T-cell (primary cell): ENCODE measurements at places on chromosomes 5 and 9.

- no peak for DNase-seq
Measured at GRCh38 chr5:39021413-39021812, 52.8 kb downstream of the RICTOR start.

- DNase-seq = no peak
Measured at GRCh38 chr9:27195191-27195590, 86.2 kb downstream of the TEK start.

DNA sequence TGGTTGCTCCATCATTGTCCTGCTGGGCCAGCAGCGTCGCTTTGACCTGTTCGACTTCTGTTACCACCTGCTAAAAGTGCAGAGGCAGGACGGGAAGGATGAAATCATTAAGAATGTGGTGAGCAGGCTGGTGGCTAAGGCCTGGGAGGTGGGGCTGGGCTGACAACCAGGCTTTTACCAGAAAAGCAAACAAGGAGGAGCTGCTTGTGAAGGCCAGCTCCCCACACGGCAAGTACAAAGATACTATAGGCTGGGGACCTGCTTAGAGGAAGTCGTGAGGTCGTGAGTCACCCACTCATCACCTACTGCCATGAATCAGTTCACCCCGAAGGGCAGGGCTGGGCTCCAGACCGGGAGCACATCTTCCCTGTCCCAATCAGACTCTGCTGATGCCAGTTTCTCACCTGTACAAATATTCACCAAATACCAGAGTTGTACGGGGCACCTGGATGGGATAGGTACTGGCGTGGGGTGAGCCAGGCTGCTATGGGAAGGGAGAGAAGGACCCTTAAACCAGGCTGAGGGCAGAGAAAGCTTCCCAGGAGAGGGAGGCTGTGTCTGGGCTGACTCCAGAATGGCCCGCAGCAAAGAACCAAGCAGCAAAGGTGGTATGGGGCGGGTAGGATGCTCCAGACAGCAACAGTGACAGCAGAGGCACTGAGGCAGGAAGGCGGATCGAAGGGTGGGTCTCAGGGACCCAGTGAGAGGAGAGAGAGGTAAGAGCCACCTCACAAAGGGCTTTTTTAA lies 69.3 kb upstream of the NIPAL4 start:
- DNase-seq = peak; percentile 26

DNA sequence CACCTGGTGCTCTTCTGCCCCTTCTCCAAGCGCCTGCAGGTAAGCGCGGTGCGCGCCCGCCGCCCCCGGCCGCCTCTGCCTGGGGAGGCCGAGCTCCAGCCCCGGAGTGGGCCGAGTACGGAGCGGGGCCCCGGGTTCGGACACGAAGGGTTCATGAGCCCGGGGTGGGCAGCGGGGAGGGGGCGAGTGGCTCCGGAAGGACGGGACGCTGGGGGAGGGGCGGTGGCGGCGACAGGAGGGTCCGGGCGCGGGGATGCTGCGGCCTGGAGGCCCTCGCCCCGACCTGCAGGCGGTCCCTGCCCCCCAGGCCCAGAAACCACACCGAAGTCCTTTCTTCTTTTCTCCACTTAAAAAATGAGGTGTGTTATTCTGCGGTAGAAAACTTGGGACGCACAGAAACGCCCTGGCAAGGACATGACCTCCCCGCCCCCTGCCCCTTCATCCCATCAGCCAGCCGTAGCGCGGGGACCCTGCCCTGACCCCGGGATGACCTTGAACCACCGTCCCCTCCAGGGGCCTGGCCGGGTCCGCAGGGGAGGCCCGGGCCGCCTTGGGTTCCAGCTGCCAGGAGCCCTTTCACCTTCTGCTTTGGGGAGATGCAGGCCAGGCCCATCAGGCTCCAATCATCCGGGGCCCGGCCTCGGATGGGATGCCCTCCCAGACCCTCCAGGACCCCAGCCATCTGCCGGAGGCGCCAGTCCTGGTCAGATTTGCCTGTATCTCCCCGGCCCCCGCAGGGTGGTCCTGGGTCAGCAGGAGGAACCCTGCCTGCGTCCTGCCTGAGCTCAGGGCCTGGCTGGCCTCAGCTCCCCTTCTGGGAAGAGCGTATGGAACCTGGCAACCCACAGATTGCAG lies 545 bp downstream of the DIPK1B start:
- no peak for DNase-seq

DNA sequence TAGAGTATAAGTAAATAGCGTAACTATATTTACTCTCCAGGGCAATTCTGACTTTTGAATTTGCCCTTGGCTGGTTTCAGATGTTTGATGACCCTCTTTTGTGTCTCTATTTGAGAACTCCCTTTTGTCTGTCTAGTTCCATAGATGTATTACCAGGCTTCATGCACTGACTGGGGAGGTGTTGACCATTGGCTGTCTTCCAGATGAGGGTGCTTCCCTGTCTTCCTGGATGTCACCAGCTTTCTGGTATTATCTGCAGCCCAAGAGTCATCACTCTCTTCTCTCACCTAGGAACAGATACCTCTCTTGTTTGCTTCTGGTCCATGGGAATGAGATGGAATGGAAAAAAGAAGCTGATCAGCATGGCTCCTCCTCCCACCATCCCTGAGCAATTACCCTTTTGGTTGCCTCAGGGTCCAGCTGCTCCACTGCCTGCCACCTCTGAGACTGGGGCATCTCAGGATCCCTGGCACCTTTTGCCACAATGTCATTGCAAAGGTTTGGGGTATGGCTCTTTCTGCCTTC lies 58.7 kb upstream of the TMED7 start:
- no peak for DNase-seq

GRCh38 chr9:129879103-129879699 lies 43.9 kb downstream of the USP20 start:
- DNase-seq = no peak

DNA sequence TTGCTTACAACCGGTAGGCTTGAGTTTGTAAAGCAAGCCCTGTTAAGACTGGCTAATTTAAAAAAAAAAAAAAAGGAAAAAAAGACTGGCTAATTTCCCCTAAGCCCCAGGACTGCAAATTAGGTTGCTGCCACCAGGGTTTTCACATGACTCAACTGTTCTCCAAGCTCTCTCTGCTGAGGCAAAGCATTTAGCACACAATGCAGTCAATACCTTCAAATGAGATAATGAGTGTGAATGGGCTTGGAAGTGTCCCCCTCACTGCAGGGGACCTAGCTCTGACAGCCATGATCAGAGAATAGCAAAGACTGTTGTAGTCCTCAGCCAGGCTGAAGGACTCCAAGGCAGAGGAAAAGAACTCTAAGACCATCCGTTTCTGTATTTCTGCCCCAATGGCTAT lies 42.8 kb upstream of the ZSWIM6 start:
- no peak for DNase-seq

DNA sequence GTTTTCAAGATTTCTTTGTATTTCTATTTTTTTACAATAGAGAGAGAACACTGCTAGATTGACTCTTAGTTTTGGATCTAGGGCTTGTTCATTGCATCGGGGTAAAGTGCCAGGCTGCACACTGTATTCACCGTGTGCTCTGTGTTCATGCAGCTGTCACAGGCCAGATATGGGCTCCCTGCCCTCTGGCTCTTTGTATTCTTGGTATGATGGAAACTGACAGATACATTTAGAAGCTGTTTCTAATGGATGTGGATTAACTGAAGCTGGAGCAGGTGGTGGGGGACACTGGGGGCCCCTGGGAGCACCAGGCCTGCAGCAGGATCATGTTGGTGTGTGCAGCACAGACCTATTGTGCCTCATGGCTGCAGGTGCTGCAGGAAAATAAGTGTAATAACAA lies 28.0 kb downstream of the SLC36A1 start:
- no peak for DNase-seq

- DNase-seq = no peak
Measured at GRCh38 chr5:126927429-126927828, 102.9 kb downstream of the MARCHF3 start.

- DNase-seq = no peak
Measured at GRCh38 chr5:128257076-128257475, 173.5 kb downstream of the SLC12A2 start.

- no peak for DNase-seq
Measured at GRCh38 chr5:34676416-34676815, 20.3 kb downstream of the RAI14 start.
